ENCODE measurements at places on chromosomes 7 and 10.

- DNase-seq, result peak; percentile 40
These were observed 4.7 kb upstream of the OPN4 start for GRCh38 chr10:86649471-86650150.

GRCh38 chr7:14851610-14852009 is 50.9 kb downstream of the DGKB start:
- DNase-seq, result no peak

DNA sequence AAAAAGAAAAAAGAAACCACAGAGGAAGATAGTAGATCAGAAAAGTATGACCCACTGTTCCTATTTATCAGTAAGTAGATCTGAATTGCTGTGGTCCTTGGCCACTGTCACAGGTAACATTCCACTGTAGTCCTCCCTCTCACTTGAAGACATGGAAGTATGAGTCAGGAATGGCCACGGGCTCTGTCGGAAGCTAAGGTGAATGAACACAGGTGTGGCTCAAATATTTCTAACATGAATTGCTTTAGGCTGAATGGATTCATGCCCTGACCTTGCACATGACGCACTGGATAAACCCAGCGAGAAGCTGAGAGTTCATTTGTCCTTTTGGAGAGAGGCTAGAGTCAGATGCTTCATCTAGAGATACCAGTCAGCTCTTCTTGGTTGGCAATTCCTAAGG is 224.5 kb upstream of the SP8 start:
- no peak for DNase-seq

- DNase-seq, result no peak
These were observed 25.3 kb upstream of the SMIM30 start for GRCh38 chr7:113143486-113144257.

DNA sequence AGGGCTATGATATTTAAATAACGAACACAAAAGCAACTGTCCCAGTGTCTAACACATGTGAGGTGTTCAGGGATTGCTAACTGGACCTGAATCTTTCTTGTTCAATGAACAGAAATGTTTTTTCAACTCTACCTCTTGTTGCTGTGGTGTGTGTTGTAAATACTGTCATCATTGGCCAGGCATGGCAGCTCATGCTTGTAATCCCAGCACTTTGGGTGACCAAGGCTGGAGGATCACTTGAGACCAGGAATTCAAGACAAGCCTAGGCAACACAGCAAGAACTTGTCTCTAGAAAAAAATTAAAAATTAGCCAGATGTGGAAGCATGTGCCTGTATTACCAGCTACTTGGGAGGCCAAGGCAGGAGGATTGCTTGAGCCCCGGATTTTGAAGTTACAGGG is 1250.9 kb downstream of the TYW1 start:
- no peak for DNase-seq

DNA sequence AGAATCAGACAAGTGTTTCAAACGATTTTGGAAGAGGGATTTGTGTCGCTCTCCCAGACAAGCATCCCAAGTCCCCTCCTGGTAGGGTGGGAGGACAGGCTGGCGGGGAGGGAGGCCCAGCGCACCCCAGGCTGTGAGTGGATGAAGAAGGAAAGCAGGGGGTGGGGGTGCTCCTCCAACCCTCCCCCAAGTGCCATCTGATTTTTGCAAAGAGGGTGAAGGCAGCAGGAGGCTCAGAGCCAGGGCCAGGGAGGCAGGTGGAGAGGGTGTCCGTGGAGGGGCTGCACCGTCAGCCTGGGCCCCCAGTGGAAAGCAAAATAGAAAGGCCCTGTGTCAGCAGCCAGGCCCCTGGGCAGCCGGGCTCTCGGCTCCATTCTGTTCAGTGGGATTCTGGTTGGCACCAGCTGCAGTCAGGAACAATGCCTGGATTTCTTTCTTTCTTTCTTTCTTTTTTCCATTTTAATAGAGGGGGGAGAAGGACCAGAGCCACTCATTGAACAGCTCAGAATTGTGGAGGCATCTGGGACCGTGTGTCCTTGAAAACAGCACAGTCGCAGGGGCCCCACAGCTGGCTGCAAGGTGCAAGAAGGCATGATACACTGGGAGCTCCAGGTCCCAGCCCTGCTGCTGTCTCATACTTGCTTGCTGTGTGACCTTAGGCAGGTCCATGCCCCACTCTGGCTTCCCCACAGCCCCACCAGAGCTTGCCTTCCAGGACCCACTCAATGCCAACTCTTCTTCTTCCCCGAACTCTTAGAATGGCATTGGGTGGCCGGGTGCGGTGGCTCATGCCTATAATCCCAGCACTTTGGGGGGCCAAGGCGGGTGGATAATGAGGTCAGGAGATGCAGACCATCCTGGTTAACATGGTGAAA is 7.1 kb upstream of the ZMIZ1 start:
- no peak for DNase-seq

Measured in Peyer's patch (tissue), 4 donors.